ENCODE measurements at places on chromosomes 5 and 9.

DNA sequence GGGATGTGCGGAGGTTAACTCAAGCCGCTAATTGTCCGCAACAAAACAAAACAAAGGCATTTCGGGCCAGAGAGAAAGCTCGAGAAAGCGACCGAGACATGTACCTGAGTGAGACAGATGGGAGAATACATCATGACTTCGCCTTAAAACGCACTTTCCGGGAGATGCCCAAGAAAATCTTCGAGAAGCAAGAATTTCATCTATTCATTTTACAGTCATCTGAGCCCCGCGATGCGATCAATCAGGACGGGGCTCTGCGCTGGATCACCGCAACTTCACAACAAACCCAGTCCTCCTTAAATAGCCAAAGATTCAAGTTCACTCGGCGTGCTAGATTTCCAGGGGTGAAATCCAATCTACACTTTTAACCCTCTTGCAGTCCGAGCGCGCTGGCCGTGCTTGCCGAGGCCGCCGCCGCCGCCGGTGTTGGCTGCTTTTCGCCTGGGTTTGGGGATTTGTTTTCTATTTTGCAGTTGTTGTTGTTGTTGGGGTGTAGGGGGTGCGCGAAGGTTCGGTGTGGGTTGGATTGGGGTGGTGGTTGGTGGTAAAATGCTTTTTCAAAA is 482 bp downstream of the NFIB start:
- DNase-seq = no peak

- DNase-seq = no peak
Measured at GRCh38 chr9:134536931-134537330, 104.7 kb upstream of the COL5A1 start.

DNA sequence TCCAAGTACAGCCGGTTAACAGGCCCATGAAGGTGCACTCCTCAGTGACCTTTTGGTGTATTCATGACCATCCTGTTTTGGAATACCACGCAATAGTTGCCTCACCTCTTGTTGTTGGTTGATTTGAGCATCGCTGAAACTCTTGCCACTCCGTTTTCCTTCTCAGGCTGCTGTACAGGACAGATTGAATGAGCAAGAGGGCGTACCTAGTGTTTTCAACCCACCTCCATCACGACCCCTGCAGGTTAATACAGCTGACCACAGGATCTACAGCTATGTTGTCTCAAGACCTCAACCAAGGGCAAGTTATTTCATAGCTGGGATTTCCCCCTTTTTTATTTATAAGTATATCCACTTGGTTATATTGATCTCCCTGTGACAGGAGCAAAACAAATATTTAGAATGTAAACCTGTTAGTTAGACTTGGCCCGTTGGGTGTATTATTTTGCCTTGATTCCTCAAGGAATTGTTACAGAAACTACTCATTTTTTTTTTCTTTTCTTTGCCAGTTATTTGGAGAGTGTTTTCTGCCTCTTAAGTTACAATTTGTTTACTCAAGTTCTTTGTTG is 38.1 kb downstream of the FAF2 start:
- no peak for DNase-seq

DNA sequence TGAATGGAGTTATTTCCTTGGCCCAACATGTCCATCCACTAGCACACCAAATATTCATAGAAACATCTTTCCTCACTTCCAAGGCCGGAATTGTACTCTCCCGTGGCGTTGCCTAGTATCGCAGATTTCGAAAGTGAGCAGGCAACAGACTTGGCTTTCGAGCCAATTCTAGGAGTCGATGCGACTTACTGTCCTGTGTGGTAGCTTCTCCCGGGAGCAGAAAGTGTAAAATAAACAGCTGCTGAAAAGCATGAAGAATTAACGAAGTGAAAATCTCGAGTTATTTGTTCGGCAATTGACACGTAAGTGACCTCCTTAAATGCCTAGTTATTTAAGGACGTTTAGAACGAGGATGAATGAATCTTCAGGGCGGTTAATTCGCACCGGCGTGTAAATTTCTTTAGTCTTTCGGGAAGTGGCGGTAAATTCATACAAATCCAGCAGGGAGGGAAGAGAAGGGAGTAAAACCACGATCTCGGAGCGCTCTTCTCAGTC is 449 bp upstream of the PCSK5 start:
- DNase-seq = no peak

GRCh38 chr5:67985686-67986387 is 229.7 kb upstream of the PIK3R1 start:
- DNase-seq = no peak

GRCh38 chr5:172530406-172530805 is 76.1 kb upstream of the SH3PXD2B start:
- no peak for DNase-seq

GRCh38 chr5:125198270-125198974 is 452.0 kb upstream of the ZNF608 start:
- DNase-seq = peak; percentile 84

DNA sequence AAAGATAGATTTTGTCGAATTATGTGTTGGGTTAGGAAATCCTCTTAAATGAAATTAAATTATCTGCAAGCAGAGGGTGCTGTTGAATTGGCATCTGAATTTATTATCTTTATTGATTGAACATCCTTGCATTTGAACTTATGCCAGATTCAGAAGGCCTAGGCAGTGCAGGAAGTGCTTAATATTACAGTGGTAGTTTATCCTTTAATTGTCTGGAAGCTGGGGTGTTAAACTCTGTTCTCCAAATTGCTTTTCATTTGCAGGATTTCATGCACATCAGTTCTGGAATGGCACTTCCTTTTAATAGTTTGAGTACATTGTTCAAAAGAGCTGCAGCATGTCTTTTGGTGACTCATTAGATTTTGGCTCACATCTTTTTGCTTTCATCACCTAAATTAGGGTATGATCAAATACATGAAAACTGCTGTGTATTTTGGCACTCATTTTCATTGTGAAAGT is 186.3 kb downstream of the KDM4C start:
- DNase-seq = no peak

DNA sequence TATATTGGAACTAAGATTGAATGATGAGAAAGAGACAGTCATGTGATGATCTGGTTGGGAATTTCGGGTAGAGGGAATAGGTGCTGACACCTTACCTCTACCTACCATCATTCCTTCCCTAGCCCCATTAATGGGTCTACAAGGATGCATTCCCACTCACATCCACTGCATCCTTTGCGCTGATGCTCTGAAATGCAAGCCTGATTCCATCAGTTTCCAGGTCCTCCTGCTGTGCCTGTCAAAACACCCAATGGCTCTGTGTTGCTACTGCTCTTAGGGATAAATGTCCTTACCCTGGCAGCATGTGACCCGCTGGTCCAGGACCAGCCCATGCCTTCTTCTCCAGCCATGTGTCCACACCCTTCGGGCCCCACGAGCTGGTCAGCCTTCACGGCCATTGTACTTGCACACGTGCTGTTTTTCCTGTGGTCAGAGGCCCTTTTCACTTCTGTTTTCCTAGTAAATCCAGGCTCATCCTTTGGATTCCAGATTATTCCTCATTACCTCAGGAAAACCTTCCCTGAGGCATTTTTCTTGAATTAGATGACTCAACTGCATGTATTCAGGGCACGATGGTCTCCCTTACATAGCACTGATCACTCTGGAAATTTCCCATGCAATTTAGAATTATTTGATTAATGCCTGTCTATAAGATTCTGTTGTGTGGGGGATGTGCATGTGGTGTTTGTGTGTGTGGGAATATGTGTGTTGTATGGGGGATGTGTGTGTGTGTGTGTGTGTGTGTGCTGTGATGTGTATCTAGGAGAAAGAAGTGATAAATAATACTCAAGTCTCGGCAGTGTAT is 185.0 kb downstream of the DIRAS2 start:
- DNase-seq = no peak

- DNase-seq = no peak
Measured at GRCh38 chr5:119359737-119360413, 4.1 kb downstream of the TNFAIP8 start.

DNA sequence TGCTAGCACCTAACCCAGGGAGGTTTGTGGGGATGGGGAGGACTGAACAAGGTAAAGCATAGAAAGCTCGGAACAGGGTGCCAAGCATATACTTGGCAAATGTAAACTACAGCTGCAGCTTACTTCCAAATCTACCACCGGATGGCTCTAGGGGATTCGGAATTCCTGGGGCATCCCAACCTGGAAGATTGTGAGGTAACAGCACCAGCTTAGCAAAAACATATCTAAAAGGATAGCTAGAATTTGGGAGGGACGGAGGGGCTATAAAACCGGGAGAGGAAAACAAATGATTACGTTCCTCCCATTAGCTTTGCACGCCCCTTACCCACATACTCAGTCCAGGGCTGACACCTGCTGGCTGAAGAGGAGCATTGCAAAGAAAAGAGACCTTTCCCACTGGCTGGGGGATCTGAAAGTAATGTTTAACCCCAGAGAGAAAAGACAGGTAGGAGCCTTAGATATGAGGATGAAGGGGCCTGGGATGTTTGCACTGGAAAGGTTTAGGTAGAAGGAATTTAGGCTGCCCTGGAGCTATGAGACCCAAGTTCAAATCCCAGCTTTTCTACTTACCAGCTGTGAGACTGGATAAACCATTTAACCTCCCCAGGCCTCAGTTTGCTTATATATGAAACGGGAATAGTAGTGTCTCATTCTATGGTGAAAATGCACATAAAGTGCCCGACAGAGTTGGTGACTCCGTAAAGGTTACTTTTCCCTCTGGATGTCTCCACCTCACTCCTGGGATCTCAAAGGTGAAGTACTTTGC is 73.6 kb downstream of the FAM114A2 start:
- DNase-seq = no peak

DNA sequence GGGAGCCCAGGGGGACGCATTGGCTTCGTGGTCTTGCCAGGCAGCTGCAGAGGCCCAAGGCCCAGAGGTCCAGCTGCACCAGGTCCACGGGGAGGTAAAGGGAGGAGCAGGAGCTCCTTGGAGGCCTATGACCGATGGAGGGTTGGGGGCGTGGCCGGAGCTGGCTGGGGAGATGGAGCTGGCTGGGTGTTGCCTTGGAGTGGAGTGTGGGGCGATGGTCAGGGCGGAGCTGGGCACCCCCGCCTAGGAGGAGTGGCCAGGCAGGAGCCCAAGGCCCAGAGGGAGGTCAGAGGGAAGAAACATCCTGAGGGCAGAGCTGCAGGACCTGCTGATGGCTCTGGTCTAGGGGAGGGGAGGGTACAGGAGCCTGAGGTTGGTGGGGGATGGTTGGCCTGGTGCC is 44.6 kb downstream of the KCNT1 start:
- no peak for DNase-seq

DNA sequence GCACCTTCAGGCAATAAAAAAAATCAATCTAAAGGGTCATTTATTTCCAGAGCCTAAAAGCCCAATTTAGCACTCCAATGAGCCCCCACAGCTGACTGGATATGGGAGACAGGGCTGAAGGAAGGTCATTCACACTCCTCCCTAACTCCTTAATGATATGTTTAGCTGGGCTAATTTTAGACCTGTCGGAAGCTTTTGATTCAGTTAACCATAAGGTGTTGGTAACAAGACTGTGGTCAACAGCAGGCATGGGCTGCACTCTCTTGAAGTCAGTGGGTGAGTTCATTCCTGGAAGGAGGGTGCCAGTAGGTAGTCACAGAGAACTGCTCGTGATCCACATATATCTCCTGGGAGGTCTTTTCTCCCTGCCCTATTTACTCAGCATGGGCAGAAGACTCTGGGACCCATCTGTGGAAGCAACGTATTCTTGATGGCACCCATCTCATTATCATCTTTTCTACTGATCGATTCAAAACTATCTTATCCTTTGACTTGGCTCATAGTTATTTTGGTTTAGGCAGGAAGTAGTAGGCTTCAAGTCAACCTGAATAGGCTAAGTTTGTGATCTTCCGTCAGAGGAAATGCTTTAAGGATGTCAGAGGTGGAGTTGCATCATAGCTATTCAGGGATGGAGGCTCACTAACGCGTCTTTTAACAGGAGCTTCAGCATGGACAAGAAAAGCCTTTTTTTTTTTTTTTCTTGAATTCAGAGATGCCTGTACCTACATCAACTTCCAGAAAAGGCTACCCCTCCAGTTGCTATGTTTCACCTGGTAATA is 367.7 kb upstream of the SLC30A5 start:
- DNase-seq = no peak

- DNase-seq = peak; percentile 67
Measured at GRCh38 chr5:68652534-68652965, 437.0 kb downstream of the PIK3R1 start.

- DNase-seq = no peak
Measured at GRCh38 chr9:137163805-137164204, 6.0 kb downstream of the LRRC26 start.

DNA sequence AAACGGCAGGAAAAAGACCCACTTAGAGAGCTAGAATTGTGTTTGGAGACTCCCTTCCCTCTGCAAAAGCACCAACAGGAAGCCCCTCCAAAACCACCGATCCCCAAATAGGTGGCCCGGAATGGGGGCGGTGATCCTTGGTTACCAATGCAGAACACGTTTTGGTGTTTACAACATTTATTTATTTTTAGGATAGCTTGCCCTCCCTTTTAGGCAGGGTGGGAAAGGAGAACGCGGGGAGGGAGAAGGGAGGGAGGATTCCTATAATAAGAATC is 579 bp upstream of the NTRK2 start:
- DNase-seq = no peak

DNA sequence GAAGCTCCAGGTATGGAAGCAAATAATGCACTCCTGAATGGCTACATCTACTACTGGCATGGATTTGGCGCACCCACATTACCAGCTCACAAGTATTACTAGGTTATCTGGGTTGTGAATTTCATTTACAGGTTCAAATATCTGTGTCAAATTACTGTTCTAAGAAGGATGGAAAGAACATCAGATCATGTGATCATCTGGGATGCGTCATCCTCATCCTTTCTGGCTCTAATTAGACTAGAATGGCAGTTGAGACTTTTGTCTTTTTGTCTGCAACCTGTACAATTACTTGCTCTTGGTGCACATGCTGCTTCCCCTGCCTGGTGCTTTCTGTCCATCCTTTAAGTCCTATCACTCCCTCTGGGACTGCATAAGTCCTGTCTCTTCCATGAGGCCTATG is 64.1 kb downstream of the PJA2 start:
- DNase-seq = no peak

DNA sequence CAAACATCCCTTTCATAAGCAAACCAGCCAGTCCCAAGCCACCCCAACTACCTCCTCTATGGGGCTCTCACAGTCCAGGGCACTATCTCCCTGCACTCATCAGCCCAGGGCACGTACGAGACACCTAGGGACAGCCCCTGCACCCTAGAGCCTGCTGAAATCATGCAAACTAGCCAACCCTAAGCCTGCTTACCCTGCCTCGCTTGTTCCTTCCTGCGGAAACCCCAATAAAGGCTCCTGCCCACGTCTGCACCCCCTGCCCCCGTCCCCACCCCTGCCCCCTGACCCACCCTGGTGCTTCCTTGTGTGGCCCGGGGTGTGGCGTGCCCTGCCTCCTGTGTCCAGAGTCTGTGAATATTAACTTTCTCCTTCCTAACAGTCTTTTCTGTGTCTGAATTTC is 135.9 kb downstream of the GADD45G start:
- no peak for DNase-seq
